Stimulated activated CD4-positive, alpha-beta T cell treated with anti-CD3 and anti-CD28 coated beads, Interleukin-4, amount 100 ng/mL, for 48 hours (primary cell): ENCODE measurements at places on chromosomes 7 and 10.

DNA sequence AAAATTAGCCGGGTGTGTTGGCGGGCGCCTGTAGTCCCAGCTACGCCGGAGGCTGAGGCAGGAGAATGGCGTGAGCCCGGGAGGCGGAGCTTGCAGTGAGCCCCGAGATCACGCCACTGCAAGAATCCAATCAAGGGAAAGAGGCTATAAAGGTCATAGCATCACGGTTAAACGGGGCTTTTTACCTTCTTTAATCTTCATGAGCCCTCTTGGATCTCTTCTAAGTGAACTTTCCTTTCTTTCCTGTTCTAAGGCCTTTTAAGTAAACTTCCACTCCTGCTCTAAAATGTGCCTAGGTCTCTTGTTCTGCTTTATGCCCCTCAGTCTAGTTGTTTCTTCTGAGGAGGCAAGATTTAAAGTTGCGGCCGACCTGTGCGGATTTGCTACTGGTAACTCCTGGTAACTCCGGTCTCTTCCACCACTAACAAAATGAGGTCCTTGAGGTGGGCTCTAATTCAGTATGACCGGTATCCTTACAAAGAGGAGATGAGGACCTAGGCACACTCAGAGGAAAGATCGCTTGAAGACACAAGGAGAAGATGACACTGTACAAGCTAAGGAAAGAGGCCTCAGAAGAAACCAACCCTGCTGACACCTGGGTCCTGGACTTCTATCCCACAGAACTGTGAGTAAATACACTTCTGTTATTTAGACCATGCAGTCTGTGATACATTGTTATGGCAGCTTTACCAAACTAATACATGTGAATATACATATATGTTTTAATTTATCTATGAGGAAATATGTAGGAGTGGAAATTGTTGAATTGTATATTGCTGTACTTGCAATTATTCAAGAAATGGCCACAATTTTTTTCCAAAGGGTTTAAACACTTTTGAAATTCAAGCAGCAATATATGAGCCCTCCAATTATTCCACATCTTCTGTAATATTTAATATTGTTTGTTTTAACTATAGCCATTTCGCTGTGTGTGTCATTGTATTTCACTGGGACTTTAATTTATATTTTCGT, 331.5 kb upstream of the CNTNAP2 start:
- DNase-seq = no peak

GRCh38 chr10:127272076-127272475, 75.7 kb upstream of the INSYN2A start:
- DNase-seq = no peak

GRCh38 chr10:71501402-71501801, 104.7 kb downstream of the CDH23 start:
- DNase-seq = no peak

DNA sequence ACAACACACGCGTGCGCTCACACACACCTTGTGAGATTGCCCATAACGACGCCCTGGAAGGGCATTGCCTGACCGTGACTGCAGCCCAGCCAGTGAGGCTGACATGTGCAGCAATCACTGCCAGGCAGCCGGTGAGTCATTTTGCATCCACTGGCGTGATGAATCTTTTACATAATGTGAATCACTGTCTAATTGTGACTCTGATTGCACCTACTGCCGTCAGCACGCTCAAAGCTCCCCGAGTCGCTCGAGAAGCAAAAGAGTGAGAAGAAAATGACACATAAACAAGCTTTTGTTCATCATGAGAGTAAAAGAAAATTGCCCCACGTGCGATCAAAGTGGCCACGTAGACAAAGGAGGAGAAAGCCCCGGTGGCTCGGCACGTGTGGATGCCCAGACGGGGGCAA, 117.4 kb upstream of the PFKP start:
- DNase-seq = peak; percentile 46

DNA sequence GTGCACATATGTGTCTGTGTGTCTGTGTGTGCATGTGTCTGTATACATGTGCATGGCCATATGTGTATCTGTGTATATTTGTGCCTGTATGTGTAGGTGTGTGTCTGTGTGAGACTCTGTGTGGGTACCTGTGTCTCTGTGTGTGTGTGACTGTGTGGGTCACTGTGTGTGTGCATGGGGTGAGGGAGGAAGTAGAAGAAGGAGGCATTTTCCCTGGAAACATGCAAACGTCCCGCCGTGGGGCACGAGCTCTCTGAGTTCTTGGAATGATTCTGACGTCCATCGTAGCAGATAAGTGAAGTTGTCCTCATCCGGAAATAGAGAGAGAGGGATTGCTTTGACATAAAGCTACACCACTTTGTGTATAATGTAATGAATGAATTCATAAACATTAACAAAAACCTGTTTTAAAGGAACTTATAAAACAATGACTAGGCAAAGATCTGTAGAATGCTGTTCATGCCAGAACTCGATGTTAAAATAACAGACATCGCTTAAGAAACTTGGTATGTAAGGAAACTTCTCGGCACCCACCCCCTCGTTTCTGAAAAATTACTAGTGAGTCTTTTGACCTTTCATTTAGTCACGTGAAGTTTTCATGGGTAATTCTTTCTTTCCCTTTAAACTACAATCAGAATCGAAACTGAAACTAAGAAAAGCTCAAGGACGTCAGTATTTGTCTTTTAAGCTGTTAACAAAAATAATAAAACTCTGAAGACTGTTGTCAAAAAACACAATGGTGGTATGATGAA, 43.6 kb upstream of the KLF6 start:
- DNase-seq = no peak

GRCh38 chr10:31914370-31914769, 14.3 kb downstream of the ARHGAP12 start:
- DNase-seq = no peak

GRCh38 chr7:48296966-48297365, 125.7 kb downstream of the ABCA13 start:
- no peak for DNase-seq

- no peak for DNase-seq
Measured at GRCh38 chr7:147535701-147536111, 1054.9 kb upstream of the C7orf33 start.

DNA sequence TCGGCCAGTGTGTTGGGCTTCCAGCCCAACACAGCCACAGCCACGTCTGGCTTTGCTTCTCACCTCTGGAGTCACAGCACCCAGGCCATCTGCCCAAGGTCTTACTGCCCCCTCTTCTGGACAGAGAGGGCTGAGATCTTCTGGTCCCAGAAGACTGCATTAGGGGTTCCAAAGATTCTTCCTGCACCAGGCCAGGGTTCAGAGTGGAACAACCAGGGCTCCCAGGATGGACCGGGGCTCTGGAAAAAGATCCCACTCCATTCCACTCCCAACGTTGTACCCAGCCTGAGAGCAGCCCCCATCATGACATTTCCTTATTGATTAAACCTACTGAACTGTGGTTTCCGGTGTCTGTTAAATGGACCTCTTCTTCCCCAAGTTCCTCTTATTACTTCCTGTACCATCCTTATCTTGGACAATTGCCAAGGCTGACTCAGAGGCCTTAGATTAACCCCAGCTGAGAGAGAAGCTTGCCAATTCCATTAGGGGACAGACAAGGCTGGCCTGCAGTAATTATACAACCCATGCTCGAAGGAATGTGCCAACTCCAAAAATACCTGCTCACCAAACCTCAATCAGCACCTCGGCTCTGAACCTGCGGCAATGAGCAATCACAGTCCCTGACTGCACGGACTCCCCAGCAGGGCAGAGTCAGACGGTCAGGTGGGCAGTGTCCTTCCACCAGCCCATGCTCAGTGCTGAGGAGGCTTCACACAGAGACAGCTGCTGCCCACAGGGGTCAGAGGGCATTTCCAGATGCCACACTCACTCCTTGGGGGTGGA, 47.9 kb upstream of the NPFFR1 start:
- no peak for DNase-seq

DNA sequence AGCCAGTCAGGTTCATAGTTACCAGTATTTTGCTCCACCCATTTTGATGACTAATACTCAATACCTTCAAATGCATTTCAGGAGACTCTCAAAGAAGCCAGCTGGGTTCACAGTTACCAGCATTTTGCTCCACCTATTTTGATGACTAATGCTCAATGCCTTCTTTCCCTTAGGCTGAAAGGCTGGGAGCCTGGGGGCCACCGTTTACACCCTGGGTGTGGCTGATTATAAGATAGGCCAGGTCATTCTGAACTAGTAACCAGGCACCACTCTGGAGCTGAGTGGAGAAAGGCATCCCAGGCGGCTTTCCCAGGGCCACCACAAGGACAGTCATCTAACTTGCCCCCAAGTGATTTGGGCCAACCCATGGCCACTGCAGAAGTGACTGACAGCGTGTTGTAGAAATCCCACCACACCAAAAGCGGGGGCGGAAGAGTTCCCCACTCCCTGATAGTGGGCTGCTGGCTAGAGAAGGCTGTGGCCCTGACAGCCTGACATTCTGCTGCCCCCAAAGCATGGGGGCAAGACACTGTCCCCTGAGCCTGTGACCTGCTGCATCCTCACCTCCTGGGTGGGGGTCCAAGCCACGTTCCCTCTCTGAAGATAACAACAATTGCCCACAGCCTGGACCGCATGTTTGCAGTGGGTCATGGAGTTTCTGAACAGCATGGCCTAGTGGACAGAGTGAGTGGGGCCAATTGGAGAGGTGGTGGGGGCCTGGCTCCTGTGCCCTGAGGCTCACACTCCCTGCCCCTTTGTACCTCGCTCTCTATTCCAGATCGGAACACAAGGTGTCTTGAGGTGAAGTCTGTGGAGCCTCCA, 23.0 kb upstream of the ZNF488 start:
- DNase-seq = no peak

GRCh38 chr10:51266496-51266895, 192.2 kb downstream of the PRKG1 start:
- no peak for DNase-seq

DNA sequence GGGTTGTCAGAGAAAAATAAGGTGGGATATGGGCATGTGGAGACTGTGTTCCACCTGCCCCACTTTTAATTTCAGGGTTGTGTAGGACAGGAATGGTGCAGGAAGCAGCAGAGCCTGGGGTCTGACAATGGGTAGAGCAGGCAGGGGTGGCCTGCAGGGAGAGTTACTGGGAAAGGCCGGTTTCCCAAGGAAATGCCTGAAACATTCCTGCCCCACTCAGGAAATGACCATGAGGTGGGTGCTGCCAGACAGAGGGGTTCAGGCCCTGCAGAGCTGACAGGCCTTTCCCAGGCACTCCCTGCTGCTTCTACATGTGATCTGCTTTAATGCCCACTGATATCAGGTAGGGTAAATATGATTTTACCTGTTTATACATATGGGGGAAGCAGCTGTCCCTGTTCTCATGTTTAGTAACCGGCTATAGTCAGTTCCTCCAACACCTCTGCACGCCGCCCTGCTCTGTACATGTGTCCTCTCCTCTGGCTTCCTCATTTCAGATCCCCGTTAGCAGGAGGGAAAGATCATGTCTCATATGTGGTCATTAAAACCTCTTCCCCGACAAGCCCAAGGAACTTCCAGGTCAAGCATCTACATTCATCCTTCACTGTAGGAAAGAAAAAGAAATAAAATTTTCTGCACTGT, 118.6 kb upstream of the PRSS58 start:
- no peak for DNase-seq

DNA sequence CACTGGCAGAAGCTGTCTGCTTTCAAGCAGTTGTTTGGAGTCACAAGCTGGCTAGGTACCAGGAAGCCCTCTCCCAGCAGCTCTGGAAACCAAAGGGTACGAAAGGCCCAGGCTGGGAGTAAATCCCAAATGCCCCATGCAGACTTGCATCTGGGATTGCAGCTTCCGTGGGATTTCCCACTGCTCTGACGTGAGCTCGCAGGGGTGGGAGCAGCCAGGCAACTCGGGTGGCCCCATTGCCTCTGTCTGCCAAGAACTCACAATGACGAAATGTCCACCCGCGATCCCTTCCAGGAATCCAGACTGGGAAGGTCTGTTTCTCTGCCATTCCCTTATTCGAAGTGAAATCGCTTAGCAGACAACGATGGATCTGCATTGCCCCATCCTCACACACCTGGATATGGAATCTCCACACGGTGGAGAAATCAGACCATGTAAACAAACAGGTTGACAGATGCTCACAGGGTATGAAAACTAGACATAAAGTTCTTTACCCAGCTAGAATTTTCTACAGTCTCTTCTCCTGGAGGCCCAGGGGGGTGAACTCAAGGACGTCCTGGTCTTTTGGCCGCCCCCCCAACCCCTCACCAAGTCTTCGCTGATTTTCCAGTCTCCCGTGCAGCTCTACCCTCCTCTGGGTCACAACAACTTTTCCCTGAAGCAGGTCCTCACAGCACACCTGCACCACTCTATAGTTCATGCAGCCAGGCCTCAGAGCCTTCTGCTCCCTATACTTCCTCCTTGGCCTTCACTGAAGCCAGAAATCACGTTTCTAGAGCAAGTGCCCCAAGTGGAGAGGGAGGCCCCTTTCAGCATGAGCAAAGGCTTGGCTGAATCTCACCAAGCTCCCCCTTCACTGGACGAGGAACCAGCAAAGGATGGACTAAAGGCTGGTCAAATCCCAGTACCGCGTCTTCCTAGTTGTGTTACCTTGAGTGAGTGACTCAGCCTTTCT, 20.0 kb downstream of the SH3PXD2A start:
- no peak for DNase-seq

- DNase-seq = no peak
Measured at GRCh38 chr10:124132876-124133275, 39.5 kb upstream of the CHST15 start.

DNA sequence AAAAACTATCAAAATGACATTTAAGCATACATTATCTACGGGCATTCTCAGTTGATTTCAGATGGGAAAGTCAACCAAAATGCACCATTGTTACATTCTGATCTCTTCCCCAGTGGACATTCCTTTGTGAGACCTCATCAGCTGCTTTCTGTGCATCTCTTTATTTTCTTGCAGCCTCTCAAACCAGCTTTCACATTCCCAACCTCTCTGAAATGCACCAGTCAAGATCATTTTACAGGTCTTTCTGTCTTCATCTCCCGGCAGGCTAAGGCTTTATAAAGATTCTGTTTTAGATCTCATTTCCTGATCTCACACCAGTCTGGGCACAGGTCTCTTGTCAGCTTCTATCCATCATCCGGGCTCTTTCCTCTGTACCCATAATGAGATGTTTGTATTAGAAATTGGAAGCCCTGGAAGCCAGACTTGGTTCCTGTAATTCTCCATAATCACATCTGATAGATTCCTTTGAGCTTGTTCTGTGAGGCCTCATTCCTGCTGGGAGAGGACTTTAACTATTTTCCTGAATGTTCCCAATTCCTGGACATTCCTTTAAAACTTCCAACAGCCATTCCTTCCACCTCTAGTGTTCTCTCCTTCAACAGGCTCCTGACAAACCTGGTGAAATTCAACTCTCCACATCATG, 44.3 kb upstream of the ARL4A start:
- DNase-seq = no peak

GRCh38 chr10:65943451-65943850, 982.4 kb upstream of the LRRTM3 start:
- DNase-seq = no peak

DNA sequence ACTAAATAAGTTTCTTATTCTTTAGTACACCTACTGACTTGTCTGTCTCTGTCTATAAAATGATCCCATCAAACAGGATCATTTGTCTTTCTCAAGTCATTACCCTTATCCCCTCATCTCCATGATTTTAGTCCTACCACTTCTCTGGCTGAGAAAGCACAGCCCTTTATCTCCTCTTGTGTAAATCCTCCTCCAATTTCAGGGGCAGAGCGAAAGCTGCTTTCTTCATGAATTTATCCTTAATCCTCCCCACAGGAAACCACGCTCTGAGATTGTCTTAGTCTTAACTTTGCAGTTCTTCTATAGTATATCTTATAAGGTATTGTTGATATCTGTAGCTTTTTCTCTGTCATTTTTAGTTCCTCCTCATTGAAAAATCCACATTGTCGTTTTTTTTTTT, 239.7 kb upstream of the PLXDC2 start:
- no peak for DNase-seq
